ELR (cell line): ENCODE measurements at places on chromosomes 5 and 9.

DNA sequence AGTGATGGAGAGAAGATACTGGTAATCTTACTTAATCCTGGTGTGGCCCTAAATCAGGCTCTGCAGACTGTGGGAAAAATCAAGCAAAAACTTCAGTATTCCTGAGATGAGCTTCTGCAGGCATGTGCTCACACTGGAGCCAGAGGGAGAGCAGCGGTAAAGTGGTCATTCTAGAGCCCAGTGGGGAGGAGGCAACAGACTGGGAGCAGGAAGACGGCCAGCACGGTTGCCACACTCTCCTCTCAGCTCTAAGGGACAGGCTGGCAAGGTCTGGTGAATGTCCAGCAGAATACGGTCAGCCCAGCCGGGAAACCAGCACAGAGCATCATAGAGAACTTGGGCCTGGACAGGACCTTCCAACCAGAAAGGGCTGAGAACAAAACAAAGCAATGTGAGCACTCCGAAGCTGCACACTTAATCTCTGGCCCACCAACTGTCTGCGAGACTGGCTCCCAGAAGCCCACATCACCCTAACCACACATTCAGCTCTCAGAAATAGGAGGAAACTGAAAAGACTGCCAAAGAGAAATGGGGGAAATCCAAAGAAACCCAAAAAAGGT is 30.3 kb downstream of the MED27 start:
- no peak for DNase-seq

DNA sequence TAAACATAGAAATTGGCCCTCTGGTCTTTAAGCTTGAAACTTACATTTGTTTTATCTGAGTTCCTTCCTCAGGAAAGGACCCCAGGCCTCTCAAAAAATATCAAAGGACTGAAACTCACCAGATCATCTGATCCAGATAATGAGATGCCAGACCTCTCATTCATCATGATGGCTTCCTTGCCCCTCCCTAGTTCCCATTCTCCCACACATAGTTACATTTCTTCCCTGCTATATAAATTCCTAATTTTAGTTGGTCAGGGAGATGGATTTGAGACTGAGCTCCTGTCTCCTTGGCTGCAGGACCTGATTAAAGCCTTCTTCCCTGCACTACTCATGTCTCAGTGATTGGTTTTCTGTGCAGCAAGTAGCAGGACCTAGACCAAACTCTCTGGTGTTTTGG is 119.4 kb upstream of the SPIN1 start:
- no peak for DNase-seq

- DNase-seq = no peak
Observed at GRCh38 chr9:81822967-81823366, 105.3 kb upstream of the SPATA31D4 start.

DNA sequence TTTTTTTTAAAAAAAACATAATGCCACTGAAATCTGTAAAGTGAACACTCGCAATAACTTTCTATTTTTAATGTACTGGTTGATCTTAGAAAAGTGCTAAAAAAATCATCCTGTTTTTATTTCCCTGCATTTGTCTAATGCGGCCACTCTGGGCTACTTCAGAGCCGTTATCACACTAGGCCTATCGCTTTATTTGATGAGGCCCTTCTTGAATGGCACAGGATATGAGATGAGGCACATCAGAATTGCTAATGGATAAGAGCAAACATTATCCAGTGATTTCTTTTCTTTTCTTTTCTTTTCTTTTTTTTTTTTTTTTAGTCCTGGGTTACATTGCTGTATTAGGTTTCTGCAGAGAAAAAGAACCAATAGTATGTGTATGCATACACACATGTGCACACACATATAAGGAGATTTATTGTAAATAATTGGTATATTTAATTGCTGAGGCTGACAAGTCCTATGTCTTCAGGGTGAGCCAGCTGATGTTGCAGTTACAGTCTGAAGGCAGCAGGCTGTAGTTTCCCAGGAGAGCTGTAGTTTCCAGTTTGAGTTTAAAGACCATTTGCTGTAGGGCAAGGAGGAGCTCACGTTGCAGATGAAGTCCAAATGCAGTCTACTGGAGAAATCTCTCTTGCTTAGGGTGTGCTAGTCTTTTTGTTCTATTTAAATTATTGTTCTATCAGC is 391.7 kb downstream of the MED10 start:
- DNase-seq = no peak

DNA sequence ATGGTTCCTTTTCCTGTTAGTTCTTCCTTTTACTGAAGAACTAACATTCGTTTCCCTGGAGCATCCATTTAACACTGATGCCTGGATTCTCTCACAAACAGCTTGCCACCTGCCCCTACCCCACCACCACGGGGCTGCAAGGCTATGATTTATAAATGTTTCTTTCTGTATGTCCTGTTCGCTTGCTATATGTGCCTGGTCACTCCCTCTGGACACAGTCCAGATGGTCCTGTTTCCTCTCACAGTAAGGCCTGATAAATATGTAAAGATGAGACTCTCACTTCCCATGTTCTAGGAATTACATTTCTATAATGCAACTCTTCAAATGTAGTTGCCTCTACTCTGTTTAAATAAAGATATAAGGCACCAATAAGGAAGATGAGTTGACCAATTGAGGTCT is 146.4 kb upstream of the SHB start:
- no peak for DNase-seq

DNA sequence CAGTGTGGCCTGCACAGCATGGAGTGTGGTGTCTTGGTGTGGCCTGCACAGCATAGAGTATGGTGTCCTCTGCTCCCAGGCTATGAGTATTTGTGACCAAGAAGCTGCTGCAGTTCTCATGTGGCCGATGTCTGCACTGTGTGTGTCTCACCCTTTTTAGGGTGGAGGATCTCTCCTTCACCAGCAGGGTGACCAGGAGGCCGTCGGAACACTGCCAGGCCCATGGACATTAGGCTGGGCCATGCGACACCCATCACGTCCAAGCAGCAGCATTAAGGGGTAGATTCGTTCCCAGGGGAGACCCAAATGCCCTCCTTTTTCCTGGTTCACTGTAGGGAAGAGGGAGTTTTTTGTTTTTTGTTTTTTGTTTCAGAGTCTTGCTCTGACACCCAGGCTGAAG is 115.3 kb upstream of the SPIN1 start:
- peak; percentile 18 for DNase-seq
